PC-3 (cell line): ENCODE measurements at places on chromosomes 4 and X.
A peak's percentile ranks its signal among the peaks of the same experiment; 100 is the strongest.

- no peak for DNase-seq
Measured at GRCh38 chr4:6965329-6965728, 55.7 kb downstream of the TBC1D14 start.

GRCh38 chr4:6768539-6768905 is 14.0 kb upstream of the KIAA0232 start:
- DNase-seq = peak; percentile 57

DNA sequence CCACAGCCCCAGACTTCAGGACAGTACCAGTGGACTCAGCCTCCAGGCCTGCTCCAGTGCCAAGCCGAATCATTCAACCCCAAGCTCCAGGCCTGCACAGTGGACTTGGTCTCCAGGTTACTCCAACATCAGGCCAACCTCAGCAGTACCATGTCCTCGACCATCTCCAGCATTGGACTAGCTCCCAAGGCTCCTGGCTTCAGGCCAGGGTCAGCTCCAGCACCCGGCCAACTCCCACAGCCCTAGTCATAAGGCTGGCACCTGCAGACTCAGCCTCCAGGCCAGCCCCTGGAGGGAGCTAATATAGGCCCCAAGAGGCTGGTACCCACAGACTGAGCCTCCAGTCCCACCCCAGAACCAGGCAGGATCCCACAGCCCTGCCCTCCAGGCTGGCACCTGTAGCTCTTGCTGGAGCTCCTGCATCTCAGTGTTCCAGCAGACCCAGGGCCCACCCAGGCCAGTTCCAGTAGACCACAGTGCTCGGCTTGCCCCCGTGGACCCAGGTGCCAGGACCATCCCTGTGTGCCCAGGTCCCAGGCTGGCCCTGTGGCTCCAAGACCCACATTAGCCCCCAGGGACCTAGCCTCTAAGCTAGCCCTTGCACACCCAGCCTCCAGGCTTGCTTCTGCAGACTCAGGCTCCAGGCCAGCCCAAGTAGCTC is 25.6 kb downstream of the ZMAT1 start:
- no peak for DNase-seq

DNA sequence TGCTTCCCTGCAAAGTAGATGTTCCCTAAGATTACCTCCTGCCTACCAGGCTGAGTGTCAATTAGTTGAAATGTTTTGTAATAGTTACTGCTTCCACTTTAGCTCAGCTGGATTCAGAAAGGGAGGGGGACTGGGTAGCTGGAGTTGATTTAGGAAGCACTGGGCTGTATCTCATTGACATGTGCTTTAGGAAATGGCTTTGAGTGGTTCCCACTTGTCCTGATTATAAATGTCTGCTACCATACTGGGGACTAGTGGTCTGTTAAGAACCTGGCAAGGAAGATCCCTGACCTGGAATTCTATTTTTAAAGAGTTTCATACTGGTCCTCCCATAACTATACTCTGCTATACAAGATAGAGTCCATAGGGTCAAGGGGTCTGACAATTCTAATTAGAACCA is 363.9 kb upstream of the PPP1R2C start:
- DNase-seq = no peak

DNA sequence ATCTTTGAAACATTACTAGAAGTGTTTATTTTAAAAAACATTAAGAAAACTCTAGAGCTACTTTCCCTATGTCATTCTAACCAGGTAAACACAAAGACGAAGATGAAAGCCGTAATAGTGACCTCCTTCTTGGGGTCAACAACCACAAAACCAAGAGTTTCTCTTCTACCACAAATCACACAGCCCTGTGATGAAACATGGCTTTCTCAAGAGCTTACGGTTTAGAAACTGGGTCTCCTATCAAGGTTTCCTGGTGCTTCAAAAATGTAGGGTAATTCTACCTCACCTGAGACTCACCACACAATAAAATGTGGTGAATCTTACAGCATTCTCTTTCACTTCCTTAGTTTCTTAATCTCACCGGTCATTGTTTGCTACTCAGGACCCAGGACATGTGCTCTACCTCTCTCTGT is 50.9 kb downstream of the CORIN start:
- DNase-seq = no peak

- no peak for DNase-seq
Measured at GRCh38 chr4:11439836-11440235, 11.1 kb upstream of the HS3ST1 start.

DNA sequence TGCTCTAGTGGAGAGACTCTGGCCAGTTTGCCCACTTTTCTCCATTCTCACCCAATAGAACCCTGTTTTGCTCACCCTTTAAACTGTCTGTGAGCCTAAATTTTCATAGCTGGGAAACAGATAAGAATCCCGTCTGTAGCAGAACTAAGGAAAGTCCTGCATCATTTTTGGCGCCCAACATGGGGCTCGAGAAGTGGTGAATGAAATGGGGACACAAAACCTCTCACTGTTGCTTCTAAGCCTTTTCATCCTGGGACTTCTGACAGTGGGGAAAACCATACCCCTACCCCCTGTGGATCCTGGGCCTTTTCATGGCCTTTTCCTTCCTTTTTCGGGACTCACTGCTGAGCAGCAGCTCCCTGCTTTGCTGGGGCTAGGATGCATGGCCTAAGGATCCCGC is 189.9 kb downstream of the INPP4B start:
- DNase-seq = no peak

DNA sequence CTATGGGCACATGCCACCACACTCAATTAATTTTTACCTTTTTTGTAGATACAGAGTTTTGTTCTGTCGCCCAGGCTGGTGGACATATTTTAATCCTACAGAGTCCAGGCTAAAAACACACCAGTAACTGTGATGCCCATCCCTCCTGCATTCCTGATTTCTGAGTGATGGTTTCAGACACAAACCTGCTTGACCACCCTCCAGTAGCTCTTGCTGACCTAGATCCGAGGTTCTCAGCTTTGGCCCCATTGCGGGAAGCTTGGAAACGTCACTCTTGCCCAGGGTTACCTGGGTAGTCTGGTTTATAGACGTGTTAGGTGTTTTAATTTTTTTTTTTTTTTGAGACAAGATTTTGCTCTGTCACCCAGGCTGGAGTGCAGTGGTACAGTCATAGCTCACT is 7.5 kb downstream of the CD99 start:
- peak; percentile 89 for DNase-seq

DNA sequence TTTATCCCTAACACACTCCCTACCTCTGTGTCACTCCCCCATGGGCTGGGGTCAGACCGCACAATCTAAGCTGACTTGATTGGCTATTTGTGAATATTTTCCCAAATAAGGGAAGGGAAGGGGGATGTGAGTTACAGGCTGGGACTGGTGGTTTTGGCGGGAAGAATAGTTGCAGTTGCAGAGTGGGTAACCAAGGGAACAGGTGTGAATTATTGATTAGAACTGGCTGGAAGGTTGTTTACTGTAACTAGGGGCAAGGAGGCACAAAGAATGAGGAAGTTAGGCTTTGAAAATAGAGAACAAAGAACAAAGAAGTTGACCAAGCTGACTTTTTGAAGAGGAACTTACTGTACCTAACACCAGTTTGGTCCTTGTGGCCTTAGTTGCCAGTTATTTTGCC is 88.0 kb upstream of the XAGE2 start:
- no peak for DNase-seq
